ENCODE measurements at places on chromosomes 2 and 18.

- DNase-seq, result no peak
Observed at GRCh38 chr18:61336766-61337165, 3.5 kb downstream of the CDH20 start.

DNA sequence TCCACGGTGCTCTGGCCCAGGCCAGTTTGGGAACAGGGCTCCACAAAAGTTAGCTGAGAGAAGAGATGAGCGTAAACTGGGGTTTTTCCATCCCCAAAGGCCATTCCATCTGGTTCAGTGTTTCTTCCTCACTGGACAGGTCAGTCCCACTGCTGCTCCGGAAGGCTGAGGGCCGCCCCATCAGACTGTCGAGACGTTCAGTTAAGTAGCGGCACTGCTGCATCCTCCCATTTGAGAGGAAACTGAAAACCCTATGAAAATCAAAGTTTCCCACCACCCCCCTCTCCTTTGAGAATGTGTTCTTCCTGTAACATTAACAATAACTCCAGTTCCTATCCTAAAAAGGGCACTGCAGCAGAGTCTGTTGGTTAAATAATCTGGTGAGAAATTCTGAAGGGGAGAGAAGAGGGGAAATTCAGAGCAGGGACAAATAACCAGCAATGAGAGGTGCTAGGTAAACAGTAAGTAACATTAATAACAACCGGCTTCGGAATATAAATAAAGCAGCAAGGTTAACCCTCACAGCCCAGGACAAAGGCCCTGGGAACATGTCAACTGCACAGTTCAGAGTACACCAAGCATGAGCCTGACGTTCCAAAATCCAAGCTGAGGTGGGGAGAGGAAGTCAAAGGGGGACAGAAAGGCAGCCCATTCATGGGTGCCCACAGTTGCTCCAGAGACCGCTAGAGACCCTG lies 55.4 kb downstream of the UXS1 start:
- DNase-seq, result no peak

DNA sequence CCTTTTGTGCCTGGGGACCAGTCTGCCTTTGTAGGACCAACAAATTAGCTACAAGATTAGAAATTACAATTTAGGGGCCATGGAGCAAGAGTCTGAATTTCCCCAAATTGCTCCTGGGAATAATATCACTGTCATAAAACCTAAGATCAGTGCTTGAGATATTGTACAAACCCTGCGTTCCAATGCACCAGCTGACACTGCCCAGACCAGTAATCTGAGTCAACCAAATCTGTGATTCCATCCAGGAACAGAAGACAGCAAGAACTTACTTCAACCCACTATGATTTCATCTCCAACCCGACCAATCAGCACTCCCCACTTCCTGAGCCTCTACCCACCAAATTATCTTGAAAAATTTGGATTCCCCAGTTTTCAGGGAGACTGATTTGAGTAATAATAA lies 1305.0 kb upstream of the NRXN1 start:
- DNase-seq, result no peak

DNA sequence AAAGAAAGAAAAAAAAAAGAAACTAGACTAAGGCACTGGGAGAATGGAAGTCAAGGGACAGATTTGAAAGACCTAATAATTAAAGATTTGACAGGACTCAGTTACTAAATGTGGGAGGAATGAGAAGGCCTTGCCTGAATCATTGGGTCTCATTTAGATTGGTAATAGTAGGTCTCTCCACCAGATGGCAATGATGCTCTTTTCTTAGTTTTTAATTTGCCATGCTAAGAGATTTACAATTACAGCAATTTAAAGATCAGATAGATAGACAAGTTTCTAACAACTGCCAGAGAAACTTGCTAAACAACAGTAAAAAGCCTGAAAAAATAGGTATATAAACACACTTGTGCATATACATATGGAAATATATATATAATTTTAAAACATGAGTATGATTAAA lies 153.0 kb downstream of the TMEM247 start:
- DNase-seq, result no peak

DNA sequence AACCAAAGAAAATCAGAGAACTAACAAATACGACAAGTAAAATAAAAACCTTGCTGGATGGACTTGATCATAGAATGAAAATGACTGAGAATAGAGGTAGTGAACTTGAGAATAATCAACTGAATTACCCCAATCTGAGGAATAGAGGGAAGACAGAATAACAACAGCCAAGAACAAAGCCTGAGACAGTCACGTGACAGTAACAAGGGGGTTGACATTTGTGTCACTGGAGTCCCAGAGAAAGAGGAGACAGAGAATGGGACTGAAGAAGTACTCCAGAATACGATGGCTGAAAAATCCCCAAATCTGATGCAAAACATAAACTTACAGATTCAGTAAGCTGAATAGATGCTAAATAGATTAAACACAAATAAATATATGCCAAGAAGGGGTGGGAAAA lies 248.5 kb upstream of the HDAC4 start:
- DNase-seq, result no peak
